NCI-H82 (cell line): ENCODE measurements at places on chromosomes 5 and 9.

- DNase-seq: no peak
These were observed 571.2 kb upstream of the ZNF462 start for GRCh38 chr9:106291786-106292185.

DNA sequence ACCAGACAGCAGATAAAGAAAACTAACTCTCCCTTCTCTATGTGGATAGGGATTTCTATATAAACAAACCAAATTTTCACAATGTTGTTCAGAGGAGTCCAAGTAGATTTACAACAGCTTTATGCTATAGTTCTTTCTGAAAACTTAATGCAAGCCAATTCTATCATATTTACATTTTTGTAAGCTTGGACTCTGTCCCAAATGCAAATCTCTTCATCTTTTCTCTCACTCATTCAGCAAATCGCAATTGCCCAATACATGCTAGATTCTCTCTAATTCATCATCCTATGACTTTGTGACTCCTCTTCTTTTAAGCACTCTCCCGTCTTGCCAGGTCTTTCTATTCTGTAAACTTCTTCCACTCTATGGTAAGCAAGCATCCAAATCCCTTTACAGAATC lies 39.1 kb upstream of the UGT3A2 start:
- no peak for DNase-seq

- DNase-seq: peak; percentile 83
These were observed 5.1 kb upstream of the RGMB start for GRCh38 chr5:98768160-98768959.

GRCh38 chr5:43270645-43271044 lies 42.6 kb downstream of the HMGCS1 start:
- no peak for DNase-seq

- DNase-seq: peak; percentile 61
These were observed at the start of gene SUSD3 for GRCh38 chr9:93058355-93059010. Gene SUSD3, plus strand, starts transcription at chr9:93058701. Its CDS starts 42 bp downstream, at chr9:93058743.

DNA sequence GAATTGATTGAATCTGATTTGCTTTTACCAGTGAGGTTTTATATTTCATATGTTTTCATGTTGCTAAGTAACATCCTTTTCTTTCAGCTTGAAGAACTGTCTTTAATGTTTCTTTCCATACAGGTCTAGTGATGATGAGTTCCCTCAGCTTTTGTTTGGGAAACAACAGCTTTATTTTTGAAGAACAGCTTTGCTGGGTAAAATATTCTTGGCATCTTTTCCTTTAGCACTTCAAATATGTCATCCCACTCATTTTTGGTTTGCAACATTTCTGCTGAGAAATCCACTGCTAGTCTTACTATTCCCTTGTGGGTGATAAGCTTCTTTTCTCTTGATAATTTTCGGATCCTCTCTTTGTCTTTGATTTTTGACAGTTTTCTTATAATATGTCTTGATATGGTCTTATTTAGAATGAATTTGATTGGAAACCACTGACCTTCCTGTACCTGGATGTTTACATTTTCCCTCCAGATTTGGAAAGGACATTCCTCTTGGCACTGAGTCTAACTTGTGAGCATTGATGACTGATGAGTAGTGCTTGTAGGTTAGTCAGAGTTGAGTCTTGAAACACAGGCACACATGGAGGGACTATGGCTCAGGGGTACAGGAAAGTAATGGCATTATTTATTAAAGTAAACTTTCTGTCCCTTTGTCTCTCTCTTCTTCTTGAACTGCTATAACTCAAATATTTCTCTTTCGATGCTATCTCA lies 220.3 kb downstream of the SPATA31D1 start:
- DNase-seq: no peak

GRCh38 chr5:1465966-1466471 lies 20.8 kb upstream of the SLC6A3 start:
- DNase-seq: no peak

DNA sequence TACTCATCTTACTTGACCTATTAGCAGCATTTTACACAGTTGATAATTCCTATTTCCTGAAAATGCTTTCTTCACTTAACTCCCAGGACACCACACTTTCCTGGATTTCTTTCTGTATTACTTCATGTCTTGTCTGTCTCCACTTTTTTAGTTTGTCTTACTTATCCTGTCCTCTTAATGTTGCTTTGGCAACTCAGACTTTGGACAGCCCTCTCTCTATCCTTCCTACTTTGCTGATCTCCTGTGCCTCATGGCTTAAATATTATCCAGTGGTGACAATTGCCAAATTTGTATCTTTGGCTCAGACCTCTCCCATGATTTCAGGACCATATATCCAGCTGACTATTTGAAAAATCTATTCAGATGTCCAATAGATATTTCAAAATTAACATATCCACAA lies 39.8 kb upstream of the NUDT12 start:
- DNase-seq: no peak

- no peak for DNase-seq
These were observed 654.4 kb upstream of the CDH6 start for GRCh38 chr5:30539004-30539634.

- DNase-seq: peak; percentile 77
These were observed 118.7 kb upstream of the TAF11L2 start for GRCh38 chr5:17379100-17379951.

DNA sequence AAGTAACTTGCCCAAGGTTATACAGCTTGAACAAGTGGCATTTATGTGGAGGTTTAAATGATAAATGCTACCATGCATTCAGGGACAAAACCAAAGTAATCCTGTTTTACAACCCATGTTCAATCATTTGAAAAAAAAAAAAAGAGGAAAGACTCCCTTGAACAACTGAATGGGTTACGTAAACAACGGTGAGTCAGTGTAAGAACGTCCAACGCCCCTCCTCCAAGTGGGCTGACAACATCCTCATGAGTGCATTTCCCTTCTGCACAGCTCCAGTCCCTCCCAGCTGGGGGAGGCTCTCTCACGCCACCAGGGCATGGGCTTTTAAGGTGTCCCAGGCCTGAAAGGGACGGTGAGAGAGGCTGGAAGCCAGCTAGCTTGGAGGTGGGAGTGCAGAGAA lies 90.0 kb downstream of the PRRT1B start:
- no peak for DNase-seq

DNA sequence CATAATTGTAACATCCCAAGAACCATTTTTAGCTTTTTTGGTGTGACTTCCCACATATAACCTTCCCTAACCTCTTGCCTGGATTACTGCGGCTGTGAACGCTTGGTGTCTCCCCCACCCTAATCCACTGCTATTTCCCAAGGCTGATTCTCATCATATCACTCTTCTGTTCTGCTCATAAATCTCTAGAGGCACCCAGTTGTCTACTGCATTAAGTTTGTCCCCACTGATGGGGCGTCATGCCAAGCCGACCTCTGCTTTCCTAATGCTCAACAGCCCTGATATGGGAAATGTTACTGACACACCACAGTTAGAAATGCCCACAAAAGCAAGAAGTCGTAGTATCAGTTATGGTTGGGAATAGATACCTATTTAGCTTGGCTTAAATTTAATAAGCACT lies 24.4 kb downstream of the NPR3 start:
- DNase-seq: no peak

- no peak for DNase-seq
These were observed 1450.4 kb upstream of the CDH9 start for GRCh38 chr5:28488752-28489151.

DNA sequence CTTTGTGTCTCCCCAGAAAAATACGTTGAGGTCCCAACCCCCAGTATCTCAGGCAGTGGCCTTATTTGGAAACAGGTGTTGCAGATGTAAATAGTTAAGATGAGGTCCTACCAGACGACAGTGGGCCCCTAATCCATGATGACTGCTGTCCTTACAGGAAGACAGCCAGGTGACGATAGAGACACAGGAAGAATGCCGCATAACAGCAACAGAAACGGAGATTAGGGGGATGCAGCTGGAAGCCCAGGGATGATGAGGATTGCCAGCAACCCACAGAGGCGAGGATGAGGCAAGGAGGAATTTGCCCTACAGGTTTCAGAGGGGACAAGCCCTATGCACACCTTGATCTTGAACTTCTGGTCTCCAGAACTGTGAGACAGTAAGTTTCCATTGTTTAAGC lies 46.5 kb downstream of the ROPN1L start:
- DNase-seq: peak; percentile 75

- no peak for DNase-seq
These were observed 265.3 kb upstream of the CTNND2 start for GRCh38 chr5:12169536-12169935.

DNA sequence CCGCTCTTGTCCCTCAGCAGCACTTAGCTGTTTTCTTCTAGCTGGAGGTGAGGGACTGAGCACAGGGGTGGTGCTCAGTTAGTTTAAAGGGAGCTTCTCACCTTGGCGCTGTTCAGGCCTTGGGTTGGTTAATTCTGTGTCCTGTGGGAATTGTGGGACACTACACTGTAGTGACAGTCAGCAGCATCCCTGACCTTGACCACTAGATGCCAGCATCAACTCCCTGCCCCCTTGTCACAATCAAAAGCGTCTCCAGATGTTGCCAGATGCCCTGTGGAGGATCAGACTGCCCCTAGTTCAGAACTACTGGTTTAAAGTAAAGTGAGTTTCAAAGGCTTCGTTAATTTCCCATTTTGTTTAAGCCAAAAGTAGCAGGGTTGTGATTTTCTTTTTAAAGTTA lies 65.5 kb upstream of the DMRT3 start:
- DNase-seq: peak; percentile 40

GRCh38 chr9:133135146-133135745 lies 14.2 kb upstream of the RALGDS start:
- DNase-seq: no peak

DNA sequence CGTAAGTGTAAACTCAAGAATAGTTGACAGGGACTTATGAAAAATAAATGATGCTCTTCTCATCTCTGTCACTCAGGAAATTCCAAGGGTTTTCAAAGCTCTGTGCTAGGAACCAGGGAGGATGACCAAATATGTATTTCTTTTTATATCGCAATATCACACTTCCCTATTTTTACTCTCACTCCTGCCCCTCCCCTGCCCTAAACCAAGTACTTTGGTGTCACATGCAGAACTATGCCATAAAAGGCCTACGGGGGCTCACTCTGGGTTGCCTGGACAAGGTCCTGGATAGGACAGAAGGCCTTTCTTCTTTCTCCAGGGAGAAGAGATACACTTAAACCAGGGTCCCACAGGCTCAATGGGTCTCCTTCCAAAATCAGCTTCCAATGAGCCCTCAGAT lies 8.3 kb upstream of the RETREG1 start:
- DNase-seq: no peak

DNA sequence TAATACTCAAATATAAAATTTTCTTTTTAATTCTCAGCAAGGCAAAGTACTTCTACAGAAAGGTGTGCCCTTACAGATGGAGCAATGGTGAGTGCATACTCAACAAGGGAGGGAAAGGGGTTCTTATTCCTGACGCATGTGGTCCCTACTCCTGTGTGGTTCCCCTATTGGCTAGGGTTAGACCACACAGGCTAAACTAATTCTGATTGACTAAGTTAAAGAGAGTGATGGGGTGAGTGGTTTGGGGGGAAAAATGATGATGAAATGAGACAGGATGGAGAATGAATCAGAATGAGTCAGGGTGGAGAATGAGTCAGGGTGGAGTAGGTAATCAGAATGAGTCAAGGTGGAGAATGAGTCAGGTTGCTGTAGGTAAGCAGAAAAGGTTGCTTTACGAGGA lies 22.9 kb upstream of the HMGCS1 start:
- DNase-seq: no peak

- peak; percentile 95 for DNase-seq
These were observed 3.7 kb downstream of the SYK start for GRCh38 chr9:90805006-90805996.

- DNase-seq: no peak
These were observed 462.1 kb upstream of the GRAMD2B start for GRCh38 chr5:125961150-125961549.

- no peak for DNase-seq
These were observed 17.7 kb upstream of the ZBED3 start for GRCh38 chr5:77104813-77105212.

- DNase-seq: no peak
These were observed 64.4 kb downstream of the GRAMD2B start for GRCh38 chr5:126487596-126487995.

GRCh38 chr5:56951126-56951945 lies 587 bp downstream of the MIER3 start:
- peak; percentile 38 for DNase-seq

DNA sequence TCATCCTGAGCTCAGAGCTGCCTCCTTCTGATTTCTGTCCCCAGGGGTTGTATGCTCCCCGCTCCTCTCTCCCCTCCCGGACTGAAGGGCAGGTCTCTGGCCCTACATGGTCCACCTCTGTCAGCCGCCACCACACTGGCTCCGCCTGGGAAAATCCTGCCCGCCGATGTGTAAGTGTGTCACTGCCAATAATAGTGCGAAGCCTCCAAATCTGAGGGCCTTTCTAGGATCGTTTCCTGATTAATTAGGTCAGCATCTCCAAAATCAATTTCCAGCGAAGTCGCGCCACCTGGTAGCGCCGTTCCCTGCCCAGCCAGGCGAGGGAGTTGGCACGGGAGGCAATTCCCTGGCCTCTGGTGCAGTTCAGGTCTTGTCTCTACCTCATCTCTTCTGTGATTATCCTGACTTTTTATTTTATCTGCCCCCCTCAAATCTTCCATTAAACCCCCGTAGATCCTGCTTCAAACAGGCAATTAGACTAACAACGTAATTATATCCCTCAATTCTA lies 73.5 kb downstream of the ZNF618 start:
- no peak for DNase-seq

GRCh38 chr9:111728617-111729366 lies 65.9 kb downstream of the SHOC1 start:
- DNase-seq: no peak

- no peak for DNase-seq
These were observed 166.7 kb downstream of the DAB2IP start for GRCh38 chr9:121818016-121818661.

GRCh38 chr5:40570408-40571129 lies 109.1 kb upstream of the PTGER4 start:
- DNase-seq: peak; percentile 73

- peak; percentile 90 for DNase-seq
These were observed 8.2 kb downstream of the NR2F1-AS1 start for GRCh38 chr5:93572608-93573353.

GRCh38 chr9:121253821-121254501 lies 14.0 kb upstream of the GSN start:
- no peak for DNase-seq

DNA sequence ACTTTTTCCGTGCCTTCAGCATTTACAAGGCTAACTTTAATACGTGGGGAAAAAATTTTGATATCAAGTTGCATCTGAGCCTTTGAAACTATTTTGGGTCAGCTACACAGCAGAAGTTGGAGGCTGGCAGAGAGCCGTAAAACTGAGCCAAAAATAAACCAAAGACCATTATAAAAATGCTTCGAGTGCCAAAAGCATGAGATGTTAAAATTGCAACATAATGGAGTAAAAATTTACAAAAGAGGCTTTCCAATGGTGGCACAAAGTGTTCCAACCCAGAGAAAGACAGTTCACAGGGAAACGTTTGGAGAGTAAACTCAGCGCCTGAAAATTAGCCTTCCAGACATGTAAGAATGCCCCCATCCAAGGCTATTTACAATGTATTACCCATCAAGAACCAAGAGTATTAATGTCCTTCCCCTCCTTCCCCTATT lies 190.3 kb downstream of the TLE1 start:
- no peak for DNase-seq
